ENCODE measurements at places on chromosomes 13 and 19.

- DNase-seq, result no peak
Measured at GRCh38 chr13:49681842-49682435, 9.3 kb downstream of the EBPL start.

DNA sequence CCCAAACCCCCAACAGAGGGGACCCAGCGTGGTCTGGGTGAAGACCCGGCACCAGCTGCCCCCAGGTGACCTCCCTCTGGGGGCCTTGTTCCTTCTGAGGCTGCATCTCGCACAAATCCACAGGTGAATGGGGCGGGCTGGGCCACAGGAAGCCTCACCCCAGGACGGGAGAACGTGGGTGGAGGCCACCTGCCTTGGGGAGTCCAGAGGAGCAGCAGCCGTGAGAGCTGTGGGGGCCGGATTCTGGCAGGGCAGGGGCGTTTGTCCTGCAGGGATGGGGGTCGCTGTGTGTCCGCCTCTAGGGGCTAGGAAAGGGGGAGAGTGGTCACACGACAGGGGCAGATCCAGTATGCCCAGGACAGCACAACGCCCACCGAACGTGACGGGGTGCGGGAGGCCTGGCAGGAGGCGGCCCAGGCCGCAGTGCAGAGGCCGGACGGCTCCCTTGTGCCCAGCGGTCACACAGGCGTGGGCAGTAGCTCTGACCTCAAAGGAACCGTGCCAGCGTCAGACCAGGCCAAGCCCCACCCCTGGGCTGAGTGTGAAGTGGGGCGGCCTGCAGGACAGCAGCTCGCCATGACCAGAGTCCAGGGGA is 6.7 kb downstream of the POLR2E start:
- DNase-seq, result no peak

DNA sequence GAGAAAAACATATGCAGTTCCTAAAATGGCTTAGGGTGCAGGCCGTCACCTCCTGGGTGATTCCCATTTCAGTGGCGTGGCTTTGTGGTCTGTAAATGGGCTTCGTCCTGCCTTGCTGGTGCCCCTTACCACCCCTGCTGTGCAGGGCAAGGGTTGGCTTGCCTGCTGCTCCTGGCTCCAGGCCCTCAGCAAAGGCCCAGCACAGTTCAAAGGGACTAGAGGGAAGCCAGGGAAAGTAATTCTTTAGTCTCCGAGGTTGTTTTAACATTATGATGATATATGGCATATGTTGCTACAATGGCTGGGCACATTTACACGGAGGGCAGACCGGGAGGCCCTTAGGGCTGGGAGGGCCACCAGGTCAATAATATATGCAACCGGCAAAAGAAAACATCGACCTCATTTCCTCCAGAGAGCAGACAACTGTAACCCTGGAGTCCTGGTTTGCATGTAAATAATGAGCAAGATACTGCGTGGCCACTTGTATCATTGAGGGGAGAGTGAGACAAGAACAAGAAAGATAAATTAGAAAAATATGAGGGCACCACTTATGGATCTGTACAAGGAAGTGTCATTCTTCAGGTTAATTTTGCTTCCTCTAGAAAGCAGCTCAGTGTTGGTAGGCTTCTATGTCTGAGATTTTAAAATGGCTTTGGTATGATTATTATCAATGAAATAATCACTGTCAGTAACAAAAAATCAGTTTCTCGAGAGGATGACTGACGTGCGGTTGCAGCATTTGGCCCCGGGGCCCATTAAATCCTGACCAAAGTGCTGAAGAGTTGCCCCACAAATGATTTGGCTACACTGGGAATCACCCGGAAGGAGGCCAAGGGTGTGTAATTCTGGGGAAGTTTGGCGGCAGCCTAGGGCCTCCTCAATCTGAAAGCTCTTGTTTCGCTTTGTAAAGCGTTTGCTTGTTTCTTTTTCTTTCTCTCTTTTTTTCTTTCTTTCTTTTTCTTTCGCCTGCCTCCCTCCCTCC is 32.8 kb upstream of the URI1 start:
- DNase-seq, result no peak

DNA sequence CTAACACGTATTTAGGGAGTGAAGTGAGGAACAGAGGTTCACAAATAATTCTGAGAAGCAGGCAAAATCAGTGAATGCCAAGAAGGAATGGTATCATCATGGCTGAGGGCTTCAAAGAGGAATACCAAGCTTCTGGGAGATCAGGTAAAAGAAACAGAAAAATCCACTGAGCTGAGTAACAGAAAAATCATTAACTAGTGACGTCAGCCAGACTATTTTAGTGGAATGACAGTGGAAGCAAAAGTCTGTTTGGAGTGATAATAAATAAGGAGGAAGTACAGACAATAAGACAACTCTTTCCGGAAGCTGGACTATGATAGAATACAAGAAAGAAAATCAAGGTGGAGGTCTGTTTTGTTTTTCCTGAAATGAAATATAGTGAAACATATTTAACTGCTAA is 83.5 kb downstream of the SACS start:
- no peak for DNase-seq

DNA sequence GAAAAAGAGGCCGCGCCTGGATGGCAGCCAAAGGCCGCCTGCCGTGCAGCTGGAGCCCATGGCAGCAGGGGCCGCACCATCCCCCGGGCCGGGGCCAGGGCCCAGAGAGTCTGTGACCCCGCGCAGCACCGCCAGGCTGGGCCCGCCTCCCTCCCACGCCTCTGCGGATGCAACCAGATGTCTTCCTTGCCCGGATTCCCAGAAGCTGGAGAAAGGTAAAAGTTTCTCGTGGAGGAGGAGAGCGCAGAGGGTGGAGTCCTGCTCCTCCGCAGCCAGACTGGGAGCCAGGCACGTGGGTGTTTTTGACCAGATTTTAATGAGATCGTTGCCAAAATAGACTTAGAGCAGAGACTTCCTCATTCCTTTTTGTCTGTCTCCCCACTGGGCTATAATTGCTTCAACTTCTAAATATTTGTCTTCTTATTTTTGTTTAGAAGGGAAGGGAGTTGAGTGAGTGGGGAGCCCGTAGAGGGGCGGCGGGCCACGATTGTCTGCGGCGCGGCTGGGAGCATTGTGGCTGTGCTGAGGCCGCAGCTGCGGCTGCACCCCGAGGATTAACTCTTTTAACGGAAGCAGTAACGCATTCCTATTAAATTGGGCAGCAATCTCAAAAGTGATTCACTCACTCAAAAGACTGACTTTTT is 22.8 kb upstream of the NDUFS7 start:
- no peak for DNase-seq

GRCh38 chr19:47573071-47574026 is at the start of gene ZNF541:
ZNF541 (minus strand) TSS chr19:47573148; CDS start chr19:47555856, 17,292 bp downstream.
- DNase-seq, result no peak

GRCh38 chr19:3712663-3713611 is 4.8 kb downstream of the TJP3 start:
- no peak for DNase-seq

DNA sequence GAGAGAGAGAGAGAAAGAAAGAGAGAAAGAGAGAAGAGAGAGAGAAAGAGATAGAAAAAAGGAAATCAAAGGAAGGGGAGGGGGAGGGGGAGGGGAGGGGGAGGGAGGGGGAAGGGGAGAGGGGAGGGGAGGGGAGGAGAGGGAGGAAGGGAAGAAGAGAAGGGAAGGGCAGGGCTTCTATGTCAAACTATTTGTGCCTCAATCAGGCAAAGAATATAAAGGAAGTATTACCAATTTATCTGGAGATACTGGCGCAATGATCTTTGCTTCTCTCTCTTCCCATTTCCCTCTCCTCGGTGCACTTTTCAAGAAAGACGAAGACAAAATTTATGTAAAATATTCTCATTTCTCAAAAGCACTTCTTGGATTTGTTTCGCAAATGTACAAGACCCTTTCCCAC is 9.3 kb upstream of the INSR start:
- DNase-seq, result no peak

- no peak for DNase-seq
Measured at GRCh38 chr13:72804301-72804700, 22.4 kb downstream of the PIBF1 start.

DNA sequence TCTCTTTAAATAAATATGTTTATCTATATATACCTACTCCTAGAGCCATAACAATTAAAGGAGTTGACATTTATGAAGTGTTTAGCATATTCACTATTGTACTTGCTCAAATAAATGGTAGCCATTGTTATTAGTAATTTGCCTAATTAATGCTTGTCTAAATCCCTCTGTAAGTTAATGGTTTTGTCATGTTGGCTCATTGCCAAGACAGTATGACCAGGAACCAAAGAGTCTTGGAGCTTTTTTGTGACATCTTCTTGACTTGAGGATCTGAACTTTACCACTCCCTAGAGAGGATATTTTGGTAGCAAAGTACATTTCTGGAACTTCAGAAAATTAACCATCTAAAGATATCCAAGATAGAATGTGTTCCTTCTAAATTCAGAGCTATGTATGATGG is 15.5 kb downstream of the FRY start:
- no peak for DNase-seq

DNA sequence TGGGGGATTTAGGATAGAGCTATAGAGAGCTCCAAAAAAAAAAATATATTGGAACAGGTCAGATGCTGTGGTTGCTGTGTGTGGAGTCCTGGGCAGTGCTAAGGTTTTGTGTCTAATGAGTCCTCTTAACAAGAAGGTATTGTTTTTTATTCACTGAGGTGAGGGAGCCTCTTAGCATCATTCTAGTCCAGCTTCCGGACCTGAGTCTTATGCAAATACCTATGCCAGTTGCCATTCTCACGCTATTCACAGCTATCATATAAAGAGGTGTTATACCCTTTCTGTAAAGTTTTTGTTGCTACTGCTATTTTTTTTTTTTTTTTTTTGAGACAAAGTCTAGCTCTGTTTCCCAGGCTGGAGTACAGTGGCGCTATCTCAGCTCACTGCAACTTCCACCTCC is 1.4 kb downstream of the NLRP2 start:
- no peak for DNase-seq

GRCh38 chr13:43830497-43830881 is 43.7 kb upstream of the ENOX1 start:
- DNase-seq, result no peak

- DNase-seq, result no peak
Measured at GRCh38 chr19:49064768-49065611, at the start of gene NTF4. NTF4 (minus strand) TSS chr19:49064818; CDS start chr19:49061997, 2,821 bp downstream.

DNA sequence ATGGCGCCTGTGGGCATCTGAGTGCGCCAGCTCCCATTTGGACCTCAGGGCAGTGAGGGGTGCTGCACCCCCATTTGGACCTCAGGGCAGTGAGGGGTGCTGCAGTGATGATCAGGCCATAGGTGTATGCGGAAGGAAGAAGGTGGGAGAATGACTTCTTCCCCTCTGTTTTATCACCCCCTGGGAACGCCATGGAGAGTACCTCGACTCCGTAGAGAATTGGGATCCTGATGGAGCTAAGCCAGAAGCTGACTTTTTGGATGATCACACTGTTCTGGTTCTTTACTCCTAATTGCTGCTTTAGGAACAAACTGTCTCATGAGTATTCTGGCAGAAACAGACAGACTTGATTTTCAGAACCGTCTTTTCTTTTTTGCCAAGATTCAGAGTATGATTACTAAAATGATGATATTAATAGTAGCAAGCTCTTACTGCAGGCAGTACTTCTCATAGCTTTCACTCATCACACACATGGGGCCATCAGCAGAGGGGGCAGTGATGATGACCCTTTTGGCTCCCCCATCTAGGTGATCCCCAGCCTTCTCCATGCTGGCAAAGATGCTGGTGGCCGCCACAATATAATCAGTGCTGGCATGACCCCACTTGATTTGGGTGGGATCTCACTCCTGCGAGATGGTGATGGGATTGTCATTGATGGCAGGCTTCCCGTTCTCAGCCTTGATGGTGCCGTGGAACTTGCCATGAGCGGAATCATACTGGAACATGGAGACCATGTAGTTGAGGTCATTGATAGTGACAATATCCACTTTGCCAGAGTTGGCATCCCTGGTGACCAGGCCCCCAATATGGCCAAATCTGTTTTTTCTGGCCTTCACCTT is 10.3 kb upstream of the UBAC2 start:
- no peak for DNase-seq

- DNase-seq, result no peak
Measured at GRCh38 chr13:27926644-27927434, 7.0 kb downstream of the PDX1 start.

DNA sequence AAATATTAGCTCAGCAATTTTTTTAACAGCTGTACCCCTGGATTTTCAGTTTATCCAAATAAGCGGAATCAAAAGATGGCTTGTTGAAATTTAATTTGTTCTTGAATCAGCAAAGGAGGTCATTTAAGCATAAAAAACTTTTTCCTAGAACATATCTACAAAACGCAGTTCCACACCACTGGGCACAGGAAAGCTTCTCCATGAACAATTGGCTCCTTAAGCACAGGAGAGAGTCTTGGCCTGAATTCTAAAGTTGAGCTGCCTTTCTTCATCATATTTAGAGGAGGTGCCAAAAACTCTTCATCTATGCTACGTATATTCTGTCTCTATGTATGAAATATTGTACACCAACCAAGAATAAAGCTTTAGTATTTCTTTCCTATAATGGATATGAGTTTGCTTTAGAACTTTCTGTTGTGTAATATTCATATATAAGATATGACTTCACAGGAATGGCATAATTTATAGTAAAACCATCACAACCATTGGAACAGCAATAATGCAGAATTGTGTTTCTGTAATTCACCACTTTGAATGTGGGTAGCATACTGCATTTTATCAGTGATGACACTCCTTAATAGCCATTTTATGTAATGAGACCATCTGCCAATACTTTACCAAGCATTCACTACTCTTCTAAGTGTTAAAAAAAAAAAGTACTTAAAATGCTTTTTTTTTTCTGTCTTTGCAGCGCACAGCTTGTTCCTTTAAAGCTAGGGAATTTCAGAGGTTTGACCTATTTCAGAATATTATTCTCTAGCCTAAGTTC is 263.7 kb downstream of the SLITRK6 start:
- DNase-seq, result no peak

DNA sequence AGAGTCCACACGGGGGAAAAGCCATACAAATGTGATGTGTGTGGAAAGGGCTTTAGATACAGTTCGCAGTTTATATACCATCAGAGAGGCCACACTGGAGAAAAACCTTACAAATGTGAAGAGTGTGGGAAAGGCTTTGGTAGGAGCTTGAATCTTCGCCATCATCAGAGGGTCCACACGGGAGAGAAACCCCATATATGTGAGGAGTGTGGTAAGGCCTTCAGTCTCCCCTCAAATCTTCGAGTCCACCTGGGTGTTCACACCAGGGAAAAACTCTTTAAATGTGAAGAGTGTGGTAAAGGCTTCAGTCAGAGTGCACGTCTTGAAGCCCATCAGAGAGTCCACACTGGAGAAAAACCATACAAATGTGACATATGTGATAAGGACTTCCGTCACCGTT is 23.3 kb upstream of the ZNF233 start:
- no peak for DNase-seq

Measured in NCI-H510A (cell line).